ENCODE measurements at places on chromosomes 6 and 20.

GRCh38 chr6:56594699-56595098 lies 48.0 kb downstream of the DST start:
- no peak for DNase-seq

DNA sequence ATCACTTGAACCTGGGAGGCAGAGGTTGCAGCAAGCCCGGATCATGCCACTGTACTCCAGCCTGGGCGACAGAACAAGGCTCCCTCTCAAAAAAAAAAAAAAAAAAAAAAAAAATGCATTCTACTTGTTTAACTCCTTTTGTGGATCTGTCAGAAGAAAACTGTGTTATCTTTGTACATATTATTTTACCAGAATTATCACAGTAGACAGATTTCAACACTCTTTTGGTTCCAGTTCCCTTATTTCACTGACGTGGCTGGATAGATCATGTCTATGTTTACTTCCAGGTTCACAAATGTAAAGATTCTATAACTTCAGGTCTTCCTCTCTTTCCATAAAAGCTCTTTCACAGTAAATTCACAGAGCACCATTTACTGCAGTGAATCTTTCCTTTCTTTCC lies 18.4 kb downstream of the NUDT3 start:
- no peak for DNase-seq

DNA sequence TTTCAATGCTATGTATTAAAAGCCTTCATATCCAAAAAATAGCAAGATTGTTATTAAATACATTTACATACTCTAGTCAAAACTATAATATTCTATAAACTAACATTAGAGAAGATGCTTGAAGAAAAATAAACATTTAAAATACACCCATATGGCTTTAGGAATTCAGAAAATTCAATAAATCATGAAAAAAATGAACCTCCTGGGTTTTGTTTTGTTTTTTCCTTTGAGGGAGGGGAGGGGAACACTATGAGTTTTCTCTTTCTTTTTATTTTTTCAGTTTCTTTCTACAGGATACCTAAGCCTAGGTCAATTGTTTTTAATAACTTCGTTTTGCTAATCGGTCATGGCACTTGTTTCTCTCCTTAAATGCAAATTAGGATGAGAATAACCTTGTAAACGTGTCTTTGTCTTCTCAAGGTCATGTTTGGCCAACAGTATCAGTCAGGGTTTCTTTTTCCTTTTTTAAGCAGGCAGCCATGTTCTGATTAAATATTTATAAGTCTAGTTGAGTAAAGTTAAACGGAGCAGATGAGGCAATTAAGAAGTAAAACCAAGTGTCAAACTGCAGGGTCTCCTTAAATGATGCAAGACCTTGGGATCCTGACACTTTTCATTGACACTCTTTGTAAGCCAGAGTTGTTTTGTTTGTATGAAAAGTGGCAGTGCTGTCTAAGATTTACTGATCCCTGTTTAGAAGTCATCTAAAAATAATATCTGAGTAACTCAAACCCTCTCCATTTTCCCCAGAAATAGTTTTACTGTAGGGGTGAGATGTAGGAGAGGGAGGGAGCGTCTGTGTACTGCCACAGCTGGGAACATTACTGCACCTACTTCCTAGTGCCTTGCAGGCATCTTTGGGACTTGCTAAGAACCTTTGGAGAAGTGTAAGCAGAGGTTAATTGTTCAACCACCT lies 392.3 kb downstream of the PLCB1 start:
- no peak for DNase-seq

DNA sequence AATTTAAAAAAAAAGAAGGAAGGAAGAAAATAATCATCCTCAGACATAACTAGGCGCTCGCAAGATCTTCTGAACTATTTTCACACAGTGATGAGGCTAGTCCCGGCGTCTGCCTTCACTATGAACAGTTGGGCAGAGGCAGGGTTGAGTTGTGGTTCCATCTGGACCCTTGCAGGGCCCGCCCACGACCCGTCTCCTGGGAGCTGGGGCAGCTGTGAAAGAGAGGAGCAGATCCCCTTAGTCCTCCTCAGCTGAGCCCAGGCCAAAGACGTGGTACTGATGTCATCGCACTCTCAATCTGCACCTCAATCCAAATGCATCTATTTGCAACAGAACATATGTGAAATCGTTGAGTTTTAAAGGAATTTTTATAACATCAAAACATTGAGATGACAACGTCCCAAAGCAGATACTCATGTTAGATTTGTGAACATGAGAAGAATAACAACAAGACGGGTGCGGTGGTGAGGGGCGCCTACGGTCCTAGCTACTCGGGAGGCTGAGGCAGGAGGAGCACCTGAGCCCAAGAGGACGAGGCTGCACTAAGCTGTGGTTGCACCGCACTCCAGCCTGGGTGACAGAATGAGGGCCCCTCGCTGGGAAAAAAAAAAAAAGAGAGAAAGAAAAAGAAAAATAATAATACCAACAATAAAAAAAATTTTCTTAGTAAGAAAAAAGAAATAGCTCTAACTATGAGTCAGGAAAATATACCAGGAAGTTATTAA lies 15.3 kb downstream of the TCFL5 start:
- DNase-seq, result no peak

- DNase-seq, result no peak
These were observed 18.3 kb downstream of the CPNE5 start for GRCh38 chr6:36820700-36821580.
